ENCODE measurements at places on chromosomes 16 and 17.

DNA sequence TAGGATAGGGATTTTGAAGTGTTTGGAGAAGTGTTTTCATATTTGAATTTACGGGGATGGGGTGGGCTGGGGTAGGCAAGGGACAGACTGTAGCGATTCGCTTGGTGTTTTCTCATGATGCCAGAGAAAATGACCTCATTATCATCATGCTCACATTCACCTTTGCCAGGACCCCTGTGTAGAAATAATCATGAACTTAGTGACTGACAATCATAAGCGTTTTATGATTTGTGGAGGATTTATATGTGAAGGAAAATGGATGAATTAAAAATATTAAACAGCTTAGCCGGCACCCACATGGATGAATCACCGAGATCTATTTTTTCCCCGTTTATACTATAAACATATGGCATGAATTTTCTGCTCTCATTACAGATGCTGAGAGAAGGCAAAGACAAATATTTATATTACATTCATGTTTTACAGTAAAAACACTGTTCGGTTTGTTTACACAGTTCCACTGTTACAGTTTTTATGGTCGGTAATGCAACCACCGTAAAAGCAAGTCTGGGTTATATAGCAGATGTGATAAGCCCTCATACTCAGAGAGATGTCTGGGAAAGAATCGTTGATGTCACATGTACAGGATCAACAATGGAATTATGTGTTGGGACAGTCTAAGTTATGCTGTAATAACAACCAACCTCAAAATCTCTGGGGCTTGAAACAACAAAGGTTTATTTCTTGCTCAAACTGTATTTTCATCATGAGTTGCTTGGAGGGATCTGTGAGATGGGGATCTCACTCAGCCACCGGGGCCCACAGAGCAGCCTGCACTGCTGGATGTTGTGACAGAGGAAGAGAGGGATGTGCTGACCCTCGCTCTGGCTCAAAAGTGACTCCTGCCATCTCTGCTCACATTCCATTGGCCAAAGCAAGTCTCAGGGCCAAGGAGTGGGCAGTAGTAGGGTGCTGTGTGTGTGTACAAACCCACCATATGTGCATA, 85.1 kb downstream of the WWOX start:
- peak; percentile 13 for DNase-seq

DNA sequence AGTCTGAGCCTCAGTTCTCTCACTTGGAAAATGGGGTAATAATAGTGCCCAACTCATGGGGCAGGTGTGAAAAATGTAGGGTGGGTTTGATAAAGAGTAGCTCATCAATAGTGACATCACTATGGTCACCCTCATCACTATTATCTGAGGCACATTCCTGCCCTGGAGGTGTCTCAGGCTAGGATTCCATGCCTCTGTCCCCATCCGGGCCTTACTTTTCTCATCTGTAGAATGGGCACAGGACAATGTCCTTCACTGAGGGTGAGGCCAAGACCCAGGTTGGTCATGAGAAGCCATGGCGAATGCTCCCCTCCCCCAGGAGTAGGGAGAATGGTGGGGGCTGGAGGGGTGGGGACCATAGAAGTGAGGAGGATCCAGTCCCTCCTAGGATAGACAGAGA, 30.5 kb downstream of the MYO15A start:
- no peak for DNase-seq

DNA sequence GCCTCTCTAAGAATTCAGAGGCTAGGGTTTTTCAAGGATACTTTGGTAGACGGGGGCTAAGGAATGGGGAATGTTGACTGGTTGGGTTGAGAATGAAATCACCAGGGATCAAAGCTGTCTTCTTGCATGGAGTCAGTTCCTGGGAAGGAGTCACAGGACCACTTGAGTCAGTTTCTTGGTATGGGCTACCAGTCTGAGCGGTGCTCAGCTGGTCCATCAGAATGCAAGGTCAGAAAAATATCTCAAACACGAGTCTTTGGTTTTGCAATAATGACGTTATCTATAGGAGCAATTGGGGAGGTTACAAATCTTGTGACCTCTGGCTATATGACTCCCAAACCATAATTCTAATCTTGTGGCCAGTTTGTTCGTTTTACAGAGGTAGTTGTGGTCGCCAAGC, 18.4 kb downstream of the CHD9NB start:
- no peak for DNase-seq

GRCh38 chr17:28475151-28475900, 1.9 kb downstream of the SLC13A2 start:
- DNase-seq = no peak

DNA sequence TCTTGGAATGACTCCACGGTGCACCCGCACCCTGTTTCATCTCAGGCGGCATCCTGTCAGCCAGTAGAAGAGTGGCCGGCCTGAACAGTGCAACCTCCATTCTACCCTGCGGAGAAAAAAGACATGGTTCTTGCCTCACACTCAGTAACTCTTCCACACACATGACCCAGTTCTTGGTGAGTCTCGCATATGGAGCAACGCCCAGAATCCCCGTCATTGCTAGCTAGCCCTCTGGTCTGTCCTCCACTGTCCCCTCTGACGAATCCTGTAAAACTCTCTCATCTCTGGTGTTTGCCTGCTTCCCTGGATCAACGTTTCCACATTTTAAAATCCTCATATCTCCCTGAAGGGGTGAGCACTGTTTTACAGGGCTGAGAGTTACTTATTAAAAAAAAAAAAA, 4.2 kb upstream of the RDM1 start:
- DNase-seq = no peak

DNA sequence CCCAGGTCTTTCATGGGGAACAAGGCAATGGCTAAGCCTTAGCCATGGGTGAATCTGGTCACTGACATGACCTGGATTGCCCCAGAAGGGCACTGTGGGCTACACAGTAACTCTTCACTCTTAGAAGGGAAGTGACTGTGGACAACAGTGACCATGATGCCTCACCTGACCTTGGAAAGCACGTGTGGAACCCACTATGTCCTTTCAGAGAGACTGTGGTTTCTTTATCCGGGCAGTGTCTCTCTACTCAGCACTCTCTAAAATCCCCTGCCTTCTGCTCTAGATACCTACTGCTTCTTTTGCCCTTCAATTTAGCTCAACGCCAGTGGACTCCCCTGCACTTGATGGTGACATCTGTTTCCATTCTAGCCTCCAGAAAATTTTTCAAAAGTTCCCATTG, 66.1 kb upstream of the ANKFN1 start:
- no peak for DNase-seq

GRCh38 chr17:28258347-28258887, 60.6 kb upstream of the TMEM97 start:
- DNase-seq = no peak

DNA sequence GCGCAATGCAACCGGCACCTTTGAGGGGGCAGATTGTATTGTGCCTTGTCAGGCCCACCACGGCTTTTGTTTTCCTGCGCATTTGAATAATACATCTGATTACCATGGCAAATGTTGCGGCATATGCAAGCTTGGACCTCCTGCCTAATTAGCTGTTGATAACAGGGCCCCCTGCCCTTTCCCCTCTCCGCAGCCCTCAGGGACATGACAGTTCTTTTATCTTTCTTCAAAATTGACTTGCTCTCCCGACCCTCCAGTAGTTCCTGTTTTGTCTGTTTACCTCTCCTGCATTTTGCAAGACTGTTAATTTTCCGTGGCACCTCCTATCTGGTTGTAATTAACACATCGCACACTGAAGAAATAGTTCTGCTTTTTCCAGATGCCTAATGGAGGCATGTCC, 86.8 kb downstream of the RBFOX1 start:
- no peak for DNase-seq

GRCh38 chr17:71109697-71110096, 940.4 kb downstream of the KCNJ2 start:
- DNase-seq = no peak

DNA sequence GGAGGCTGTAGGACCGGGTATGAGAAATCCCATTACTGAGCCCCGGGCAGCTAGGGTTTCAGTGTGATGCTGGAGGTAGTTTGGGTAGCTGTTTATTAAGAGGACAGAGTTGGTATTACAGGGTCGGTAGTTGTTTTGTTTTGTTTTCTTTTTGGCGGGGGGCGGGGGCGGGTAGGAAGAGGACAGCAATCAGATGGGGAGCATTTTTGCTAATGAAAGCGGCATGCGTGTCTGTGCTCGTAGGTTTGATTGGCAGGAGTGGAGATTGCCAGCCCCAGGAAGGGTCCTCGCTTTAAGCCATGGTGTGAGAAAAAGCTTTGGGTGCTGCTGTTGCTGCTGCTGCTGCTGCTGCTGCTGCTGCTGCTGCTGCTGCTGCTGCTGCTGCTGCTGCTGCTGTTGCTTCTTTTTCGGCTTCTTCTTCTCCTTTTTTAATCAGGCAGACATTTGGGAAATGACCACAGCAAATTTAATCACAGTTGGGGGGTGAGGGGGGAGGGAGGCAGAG, 498.5 kb upstream of the ZFHX3 start:
- DNase-seq = no peak

- DNase-seq = no peak
Observed at GRCh38 chr17:82299452-82299851, 18.0 kb downstream of the CD7 start.

DNA sequence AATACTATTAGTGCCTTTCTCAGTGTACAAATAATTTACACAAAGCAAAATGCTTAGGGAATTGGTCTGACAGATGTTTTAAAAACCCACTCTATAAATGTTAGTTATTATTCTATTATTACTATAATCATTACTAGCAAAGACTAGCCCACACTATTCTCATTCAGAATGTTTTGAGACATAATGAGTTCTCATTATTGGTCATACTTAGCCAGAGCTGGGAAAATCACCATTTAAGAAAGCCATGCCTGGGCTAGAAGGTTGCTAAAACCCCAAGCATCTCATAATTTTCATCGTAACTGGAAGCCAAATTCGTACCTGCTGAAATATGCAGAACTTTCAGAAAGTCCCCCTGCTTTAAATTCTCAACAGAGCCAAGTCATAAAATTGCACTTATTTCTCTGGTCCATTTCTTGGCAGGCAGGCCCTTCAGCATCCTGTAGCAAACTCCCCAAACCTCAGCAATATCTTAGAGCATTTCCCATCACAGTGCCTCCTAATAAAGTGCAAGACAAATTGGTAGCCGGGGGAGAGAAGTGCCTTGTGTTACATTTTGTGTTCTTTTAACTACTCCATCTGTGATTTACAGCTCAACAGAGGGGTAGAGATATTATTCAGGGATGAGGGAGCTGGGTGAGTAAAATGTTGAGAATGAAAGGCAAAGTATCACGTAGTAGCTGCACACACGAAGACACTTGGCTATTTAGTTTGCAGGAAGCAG, 79.8 kb upstream of the ADAMTS18 start:
- DNase-seq = no peak

GRCh38 chr16:50326835-50327465, 41.8 kb downstream of the BRD7 start:
- DNase-seq = no peak
